ENCODE measurements at places on chromosomes 2 and 18. TPM values are rescaled to one million over a fixed set of nuclear protein-coding genes. Genes with fewer than 3 reads are reported as not detected.

- DNase-seq, result no peak
- H3K4me1 ChIP-seq, result no peaks in the 10 kb centered on the region
- H3K4me3 ChIP-seq, result no peak overlapping the region
- H3K27ac ChIP-seq, result no peak overlapping the region
- H3K27me3 ChIP-seq, result no peaks in the 10 kb centered on the region
These were observed 279.6 kb downstream of the PARD3B start for GRCh38 chr2:204824751-204825453.

The FEV gene
- polyA plus RNA-seq, result not detected

The ANO7 gene
- polyA plus RNA-seq, result not detected

The DSEL gene
- polyA plus RNA-seq, result 6.9 TPM

- no peaks in the 10 kb centered on the region for H3K4me1 ChIP-seq
- H3K27ac ChIP-seq, result no peak overlapping the region
- no peaks in the 10 kb centered on the region for H3K36me3 ChIP-seq
- DNase-seq, result no peak
These were observed 56.8 kb downstream of the GTF3C3 start for GRCh38 chr2:196742685-196743084.

The PRSS56 gene
- polyA plus RNA-seq, result not detected

- H3K4me3 ChIP-seq, result no peak overlapping the region
- no peak overlapping the region for H3K27ac ChIP-seq
- no peak for DNase-seq
- H3K36me3 ChIP-seq, result peaks cover 3% of the 10 kb centered on the region
- no peaks in the 10 kb centered on the region for H3K4me1 ChIP-seq
These were observed 20.3 kb downstream of the CAD start for GRCh38 chr2:27237341-27237945.

DNA sequence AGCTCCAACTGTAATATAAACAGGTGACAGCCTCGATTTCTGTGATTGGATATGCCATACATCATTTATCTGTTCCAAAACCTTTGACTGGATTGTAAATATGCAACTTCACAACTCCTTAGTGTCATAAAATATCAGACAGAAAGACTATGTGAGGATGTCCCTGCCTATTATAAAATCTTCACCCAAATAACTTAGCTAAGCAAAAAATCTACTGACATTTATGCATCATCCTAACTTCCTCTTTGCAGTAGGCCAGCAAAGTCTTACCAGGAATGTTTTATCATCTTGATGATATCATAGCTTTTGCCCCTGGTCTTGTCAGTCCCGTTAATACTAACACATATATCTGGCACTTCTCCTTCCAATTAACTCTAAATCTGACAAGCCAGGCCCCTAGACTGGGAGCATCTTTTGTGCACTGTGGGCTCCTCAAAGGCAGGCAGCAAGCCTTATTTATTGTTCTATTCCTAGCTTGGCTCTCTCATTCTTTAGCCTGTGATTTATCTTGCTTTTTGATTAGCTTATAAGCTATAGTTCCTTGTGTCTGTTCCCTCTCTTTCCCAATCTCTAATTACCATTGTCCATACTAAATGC, 356.5 kb upstream of the HNMT start:
- H3K27ac ChIP-seq, result no peak overlapping the region
- DNase-seq, result no peak
- no peaks in the 10 kb centered on the region for H3K4me1 ChIP-seq
- H3K36me3 ChIP-seq, result no peaks in the 10 kb centered on the region
- H3K4me3 ChIP-seq, result no peak overlapping the region

The RNF149 gene
- 34.2 TPM for polyA plus RNA-seq

DNA sequence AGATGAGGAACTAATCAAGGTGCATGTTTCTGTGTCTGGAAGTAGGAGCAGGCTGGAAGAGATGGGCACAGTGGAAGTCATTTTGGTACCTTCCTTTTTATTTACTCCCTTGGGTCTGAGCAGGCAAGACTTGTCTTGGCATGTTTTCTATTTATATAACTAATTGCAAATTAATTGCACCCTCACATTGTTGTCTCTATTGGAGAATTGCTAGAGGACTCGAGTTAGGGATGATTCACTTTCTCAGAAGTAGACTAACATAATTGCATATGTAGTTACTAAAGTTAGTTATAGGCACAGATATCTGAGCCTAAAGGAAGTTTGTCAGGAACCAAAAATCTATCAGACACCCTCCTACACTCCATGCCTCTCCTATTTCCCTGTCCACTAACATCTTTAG, 92.8 kb upstream of the NRP2 start:
- H3K27me3 ChIP-seq, result no peaks in the 10 kb centered on the region
- H3K4me1 ChIP-seq, result no peaks in the 10 kb centered on the region
- no peak for DNase-seq
- no peaks in the 10 kb centered on the region for H3K36me3 ChIP-seq
- no peak overlapping the region for H3K4me3 ChIP-seq

The MAPRE3 gene
- 7.9 TPM for polyA plus RNA-seq

DNA sequence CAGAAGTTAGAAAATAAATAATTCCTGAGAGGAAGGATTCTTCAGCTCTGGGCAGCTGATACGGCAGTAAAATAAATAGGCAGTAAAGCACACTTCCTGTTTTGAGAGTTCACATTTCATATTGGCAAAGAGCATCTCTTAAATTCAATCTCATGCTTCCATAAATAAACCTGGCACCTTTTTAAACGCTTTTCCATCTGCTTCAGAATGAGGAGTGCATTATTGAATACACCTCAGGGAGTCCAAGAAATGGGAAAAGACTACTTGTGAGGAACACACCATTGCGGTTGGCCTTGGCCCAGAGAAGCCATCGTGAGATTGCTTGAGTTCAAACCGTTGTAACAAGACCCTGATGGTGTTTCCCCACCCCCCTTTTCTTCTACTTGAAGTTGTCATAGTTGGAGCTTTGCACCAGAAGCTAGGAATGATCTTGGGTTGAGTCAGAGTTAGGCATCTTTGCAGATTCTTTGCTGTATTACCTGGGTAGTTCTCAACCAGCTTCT, 123.9 kb downstream of the RDH14 start:
- no peaks in the 10 kb centered on the region for H3K27me3 ChIP-seq
- no peak overlapping the region for H3K27ac ChIP-seq
- no peak overlapping the region for H3K4me3 ChIP-seq

DNA sequence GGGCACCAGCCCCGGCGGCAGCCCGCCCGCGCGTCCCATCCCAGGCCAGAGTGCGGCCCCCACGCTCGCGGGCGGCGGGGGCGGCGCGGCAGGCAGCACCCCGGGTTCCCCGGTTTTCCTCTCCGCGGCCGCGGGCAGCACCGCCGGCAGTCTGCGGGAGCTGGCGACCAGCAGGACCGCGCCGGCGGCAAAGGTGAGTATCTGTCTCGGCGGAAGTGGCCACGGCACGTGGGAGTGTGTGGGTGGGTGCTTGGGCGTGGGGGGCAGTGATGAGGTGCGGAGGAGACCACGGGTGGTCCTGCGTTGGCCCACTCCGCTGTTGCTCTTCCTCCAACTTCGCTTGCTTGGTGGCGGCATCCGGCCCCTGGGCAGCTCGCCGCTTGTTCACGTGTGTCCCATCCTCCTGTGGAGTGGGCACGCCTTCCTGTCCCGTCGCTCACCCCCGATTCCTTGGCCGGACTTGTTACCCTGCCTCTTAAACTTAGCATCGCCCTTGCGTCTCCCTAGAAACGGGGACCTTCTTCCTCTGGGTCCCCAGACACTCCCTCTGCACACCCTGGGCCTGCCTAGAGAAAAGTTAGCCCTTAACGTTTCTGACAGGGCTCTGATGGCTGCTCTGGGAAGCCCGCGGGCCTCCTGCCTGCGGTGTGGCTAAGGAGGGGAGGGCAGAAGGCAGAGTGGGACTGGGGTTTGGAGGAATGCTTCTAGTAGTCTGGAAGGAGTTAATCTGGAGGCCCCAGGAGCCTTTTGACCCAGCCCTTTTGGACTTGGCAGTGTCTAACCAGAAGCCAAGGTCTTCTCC, 1.1 kb downstream of the SH3RF3 start:
- DNase-seq, result peak; percentile 72
- H3K27me3 ChIP-seq, result no peaks in the 10 kb centered on the region
- H3K27ac ChIP-seq, result peak overlapping the region; percentile 1
- H3K4me3 ChIP-seq, result peak overlapping the region; percentile 58

DNA sequence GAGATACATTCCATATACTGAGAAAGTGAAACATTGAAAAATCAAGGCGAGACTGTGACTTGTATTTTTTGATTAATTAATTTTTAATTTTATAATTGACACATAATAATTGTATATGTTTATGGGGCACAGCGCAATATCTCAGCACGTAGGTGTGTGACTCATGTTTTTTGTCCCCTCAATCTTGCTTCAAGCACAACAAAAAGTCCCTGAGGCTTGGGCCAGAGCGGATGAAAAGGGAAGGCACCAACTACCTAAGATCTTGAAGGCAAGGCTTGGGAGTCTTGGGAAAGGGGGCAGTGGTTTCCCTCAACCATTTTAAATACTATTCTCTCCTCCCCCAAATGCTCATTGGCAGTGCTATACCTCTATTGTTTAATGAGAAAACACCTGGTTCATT, 9.9 kb downstream of the SGPP2 start:
- no peak overlapping the region for H3K4me3 ChIP-seq
- no peak for DNase-seq
- H3K27me3 ChIP-seq, result no peaks in the 10 kb centered on the region
- no peaks in the 10 kb centered on the region for H3K4me1 ChIP-seq
- H3K27ac ChIP-seq, result no peak overlapping the region

GRCh38 chr2:215979620-215980019, 33.7 kb downstream of the MREG start:
- no peaks in the 10 kb centered on the region for H3K36me3 ChIP-seq
- peaks cover 1% of the 10 kb centered on the region for H3K4me1 ChIP-seq
- no peaks in the 10 kb centered on the region for H3K27me3 ChIP-seq
- no peak for DNase-seq

The B3GNT7 gene
- polyA plus RNA-seq, result 3.5 TPM

- no peaks in the 10 kb centered on the region for H3K27me3 ChIP-seq
- no peak for DNase-seq
- H3K4me3 ChIP-seq, result no peak overlapping the region
- H3K36me3 ChIP-seq, result no peaks in the 10 kb centered on the region
These were observed 116.5 kb upstream of the DLX2 start for GRCh38 chr2:172219201-172219600.

DNA sequence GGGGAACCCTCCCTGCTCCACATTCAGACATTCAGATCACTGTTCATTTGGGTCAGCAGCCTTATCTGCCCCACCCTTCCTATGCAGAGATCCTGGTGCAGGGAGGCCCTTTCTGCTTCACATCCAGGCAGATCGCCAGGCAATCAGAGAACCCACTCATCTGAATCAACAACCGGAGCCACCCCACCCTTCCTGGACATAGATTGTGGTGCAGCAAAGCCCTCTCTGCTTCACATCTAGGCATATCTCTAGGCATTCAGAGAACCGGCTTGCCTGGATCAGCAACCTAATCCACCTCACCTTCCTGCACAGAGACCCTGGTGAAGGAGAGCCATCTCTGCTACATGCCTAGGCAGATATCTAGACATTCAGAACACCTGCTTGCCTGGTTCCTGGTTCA, 184.5 kb upstream of the CNTNAP5 start:
- no peaks in the 10 kb centered on the region for H3K27me3 ChIP-seq
- H3K4me1 ChIP-seq, result no peaks in the 10 kb centered on the region
- no peak overlapping the region for H3K4me3 ChIP-seq
- DNase-seq, result no peak
- H3K36me3 ChIP-seq, result no peaks in the 10 kb centered on the region

DNA sequence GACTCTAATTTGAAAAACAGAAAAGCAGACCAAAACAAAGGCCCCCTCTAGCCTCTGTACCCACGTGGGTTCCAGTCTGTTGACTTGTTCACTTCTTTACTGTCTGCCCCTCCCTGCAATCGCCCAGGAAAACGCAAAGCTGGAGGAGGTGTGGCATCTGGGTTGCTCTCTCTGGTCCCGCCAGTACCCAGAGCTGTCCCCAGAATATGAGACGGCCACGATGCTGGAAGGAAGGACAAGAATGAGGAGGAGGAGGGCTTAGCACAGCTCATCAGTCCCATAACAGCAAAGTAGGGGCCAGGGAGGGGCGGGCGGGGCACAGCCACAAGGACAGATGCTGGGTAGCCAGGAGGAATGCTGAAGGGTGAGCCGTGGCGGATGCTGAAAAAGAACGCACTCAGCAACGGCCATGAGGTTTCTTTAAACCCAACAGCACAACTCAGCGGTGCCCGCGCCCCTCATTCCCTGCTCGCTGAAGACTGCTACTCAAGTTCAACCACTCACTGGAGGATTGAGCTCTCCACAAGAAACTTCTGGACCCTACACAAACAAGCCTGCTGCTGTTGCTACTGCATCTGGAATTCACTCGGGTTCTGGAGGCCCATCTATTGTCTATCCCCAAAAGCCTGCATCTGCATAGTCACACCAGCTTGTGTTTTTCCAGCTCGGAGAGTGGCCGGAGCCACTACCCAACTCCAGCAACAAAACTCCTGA, 187.7 kb downstream of the HDAC4 start:
- DNase-seq, result no peak
- no peak overlapping the region for H3K27ac ChIP-seq
- H3K27me3 ChIP-seq, result no peaks in the 10 kb centered on the region
- H3K36me3 ChIP-seq, result no peaks in the 10 kb centered on the region

The PUS10 gene
- polyA plus RNA-seq, result 5.6 TPM

The RAD51AP2 gene
- not detected for polyA plus RNA-seq

- no peaks in the 10 kb centered on the region for H3K4me1 ChIP-seq
- H3K4me3 ChIP-seq, result no peak overlapping the region
- no peak for DNase-seq
- no peaks in the 10 kb centered on the region for H3K27me3 ChIP-seq
- H3K27ac ChIP-seq, result no peak overlapping the region
- H3K36me3 ChIP-seq, result no peaks in the 10 kb centered on the region
These were observed 29.6 kb upstream of the ZCCHC2 start for GRCh38 chr18:62493033-62493862.

The CHRNG gene
- polyA plus RNA-seq, result not detected

- H3K4me3 ChIP-seq, result no peak overlapping the region
- H3K27me3 ChIP-seq, result no peaks in the 10 kb centered on the region
- DNase-seq, result no peak
- H3K27ac ChIP-seq, result no peak overlapping the region
- no peaks in the 10 kb centered on the region for H3K36me3 ChIP-seq
These were observed 60.0 kb downstream of the RNF144A start for GRCh38 chr2:6977113-6977741.

DNA sequence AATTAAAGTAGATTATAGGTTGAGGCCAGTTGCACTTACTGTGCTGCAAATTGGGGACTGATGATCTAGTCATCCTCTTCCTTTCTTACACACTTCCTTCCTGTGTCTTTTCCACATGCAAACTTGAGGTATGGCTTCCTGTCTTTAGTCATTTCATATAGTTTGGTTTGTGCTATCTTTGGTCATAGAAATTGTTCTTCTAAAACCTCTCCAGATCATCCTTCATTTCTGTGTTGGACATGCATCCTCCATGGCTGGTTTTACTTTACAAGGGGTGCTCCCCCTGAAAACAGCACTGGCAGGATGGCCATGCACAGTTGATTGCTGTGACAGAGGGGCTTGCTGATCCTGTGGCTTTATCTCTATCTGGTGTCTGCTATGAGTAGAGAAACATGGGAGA, 36.5 kb downstream of the MGAT5 start:
- H3K27me3 ChIP-seq, result no peaks in the 10 kb centered on the region
- DNase-seq, result no peak
- no peaks in the 10 kb centered on the region for H3K4me1 ChIP-seq
- H3K36me3 ChIP-seq, result no peaks in the 10 kb centered on the region
- no peak overlapping the region for H3K27ac ChIP-seq

All from aorta (tissue), 5 donors.